ENCODE measurements at places on chromosomes 7 and 10.

- no peak for DNase-seq
Measured at GRCh38 chr7:116395141-116395791, 104.3 kb upstream of the CAV2 start.

GRCh38 chr10:115093776-115094408, 727 bp downstream of the ATRNL1 start:
- no peak for DNase-seq

- DNase-seq: no peak
Measured at GRCh38 chr10:5594271-5595049, 69.7 kb downstream of the CALML3 start.

GRCh38 chr10:99461230-99461629, 30.8 kb upstream of the GOT1 start:
- no peak for DNase-seq

- DNase-seq: no peak
Measured at GRCh38 chr10:93459466-93459865, 22.7 kb downstream of the MYOF start.

DNA sequence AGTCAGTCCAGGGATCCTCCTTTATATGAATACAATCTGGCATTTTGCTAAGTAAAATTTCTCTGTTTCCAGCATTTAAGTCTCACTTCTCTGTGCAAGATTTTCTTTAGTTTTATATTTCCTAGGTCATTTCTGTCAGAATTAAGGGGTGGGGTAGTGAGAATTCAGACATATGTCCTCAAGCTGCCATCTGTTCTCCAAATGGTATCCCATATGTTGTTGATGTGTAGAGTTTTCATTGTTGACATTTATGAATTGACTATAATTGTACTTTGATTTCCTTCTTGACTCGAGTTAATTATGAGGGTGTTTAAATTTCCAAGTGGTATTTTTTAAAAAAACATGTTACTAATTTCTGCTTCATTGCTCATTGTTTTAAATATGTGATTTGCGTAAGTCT, 148.8 kb downstream of the NPSR1 start:
- no peak for DNase-seq

GRCh38 chr10:34911661-34912205, 96.6 kb upstream of the PARD3 start:
- no peak for DNase-seq

DNA sequence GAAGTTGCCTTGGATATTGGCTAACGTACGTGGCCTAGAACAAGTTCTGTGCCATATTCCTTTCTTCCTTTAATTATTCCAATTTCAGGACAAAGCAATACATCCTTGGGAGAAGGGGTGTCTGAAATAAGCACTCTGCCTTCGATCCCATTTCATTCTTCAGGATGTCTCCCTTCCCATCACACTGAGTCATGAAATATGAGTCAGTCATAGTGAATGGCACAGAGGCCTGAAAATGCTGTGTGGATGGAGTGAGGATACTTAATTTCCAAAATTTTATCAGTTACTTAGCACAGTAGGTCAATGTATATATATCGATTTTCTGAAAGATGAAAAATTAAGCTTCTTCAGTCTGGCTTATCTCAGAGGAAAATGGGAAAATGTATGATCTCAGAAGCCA, 19.5 kb downstream of the EVX1 start:
- DNase-seq: no peak

- DNase-seq: no peak
Measured at GRCh38 chr10:84196083-84196482, 1.7 kb downstream of the CDHR1 start.

- peak; percentile 94 for DNase-seq
Measured at GRCh38 chr7:141158561-141158960, 84.7 kb downstream of the TMEM178B start.

DNA sequence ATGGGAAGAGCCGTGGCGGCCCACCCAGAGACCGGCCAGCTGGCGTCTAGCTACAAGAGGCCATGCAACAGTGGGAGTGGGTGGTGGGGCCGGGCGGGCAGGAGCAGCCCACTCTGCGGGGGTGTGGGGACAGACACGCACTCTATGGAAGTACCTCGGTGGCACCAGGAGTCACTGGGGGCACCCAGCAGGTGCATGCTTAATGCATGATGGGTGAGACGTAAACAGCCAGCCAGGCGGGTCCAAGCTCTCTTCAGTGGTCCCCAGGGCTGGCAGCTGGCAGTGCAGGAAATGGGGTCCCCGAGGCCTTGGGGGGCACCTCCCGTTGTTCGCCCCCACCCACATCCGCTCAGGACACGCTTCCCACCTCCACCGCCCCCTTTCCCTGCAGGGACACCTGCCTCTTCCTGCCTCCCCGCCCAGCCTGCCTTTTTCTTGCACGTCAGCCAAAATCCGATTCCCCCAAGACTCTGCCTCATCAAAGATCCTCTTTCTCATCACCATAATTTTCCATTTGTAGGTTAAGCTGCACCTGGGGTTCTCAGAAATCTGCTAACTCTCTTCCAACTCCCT, 22.6 kb upstream of the PSMG3 start:
- DNase-seq: no peak

GRCh38 chr7:24972991-24973390, 7.0 kb downstream of the OSBPL3 start:
- no peak for DNase-seq

- no peak for DNase-seq
Measured at GRCh38 chr7:43169076-43169475, 56.6 kb downstream of the HECW1 start.

DNA sequence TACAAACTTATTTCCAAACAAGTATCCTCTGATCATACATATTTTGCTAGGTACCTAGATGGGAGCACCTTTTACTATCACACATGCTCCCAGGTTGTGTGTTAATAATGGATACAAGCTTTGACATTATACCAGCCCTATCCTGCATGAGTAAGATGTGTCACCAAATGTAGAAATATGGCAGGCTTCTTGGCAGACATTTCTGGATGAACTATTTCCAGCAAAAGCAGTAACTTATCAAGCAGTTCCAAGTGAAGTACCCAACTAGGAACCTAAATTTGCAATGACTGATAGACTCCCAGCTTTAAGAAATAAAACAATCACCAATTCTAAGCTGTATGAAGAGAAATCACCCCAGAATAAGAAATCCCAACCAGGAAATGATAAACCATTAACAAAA, 103.7 kb upstream of the TMEM72 start:
- no peak for DNase-seq

- DNase-seq: no peak
Measured at GRCh38 chr7:28211006-28211405, 30.4 kb upstream of the JAZF1 start.

GRCh38 chr7:85564861-85565260, 378.0 kb upstream of the SEMA3D start:
- no peak for DNase-seq

GRCh38 chr7:131010029-131010716, 276.2 kb upstream of the KLF14 start:
- no peak for DNase-seq

DNA sequence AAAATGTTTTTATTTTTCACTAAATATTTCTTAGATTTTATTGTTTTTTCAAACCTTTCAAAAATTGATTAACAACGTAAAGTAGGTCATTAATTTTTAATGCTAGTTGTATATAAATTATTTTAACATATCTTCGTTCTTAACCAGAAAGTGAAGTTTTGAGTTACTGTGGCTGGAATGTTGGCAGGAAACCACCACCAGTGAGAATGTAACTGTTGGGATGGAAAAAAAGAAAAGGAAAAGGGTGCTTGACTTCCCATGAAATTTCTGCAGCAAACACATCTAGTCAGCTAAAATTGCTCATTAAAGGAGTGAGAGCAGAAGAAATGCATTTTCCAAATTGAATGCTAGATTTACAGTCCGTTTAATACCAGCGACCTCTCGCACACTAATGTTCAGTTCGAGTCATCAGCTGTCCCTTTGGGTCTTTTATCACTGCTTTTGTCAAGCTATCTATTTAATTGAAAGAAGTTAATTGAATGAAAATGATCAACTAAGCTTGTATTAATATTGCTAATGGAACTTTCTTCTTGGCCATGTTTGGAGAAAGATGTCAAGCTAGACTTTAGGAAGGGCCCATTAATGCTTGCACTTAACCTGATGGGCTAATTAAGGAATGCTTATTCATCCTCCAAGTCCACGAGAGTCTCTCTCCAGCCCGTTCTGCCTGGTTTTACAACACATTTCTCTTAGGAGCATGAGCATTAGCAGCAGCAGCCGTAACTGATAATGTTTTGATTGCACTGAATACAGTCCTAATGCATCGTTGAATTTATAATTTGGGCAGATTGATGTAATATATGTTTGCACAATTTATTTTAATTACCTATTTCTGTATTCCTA, 70.1 kb downstream of the UBE3C start:
- DNase-seq: no peak

DNA sequence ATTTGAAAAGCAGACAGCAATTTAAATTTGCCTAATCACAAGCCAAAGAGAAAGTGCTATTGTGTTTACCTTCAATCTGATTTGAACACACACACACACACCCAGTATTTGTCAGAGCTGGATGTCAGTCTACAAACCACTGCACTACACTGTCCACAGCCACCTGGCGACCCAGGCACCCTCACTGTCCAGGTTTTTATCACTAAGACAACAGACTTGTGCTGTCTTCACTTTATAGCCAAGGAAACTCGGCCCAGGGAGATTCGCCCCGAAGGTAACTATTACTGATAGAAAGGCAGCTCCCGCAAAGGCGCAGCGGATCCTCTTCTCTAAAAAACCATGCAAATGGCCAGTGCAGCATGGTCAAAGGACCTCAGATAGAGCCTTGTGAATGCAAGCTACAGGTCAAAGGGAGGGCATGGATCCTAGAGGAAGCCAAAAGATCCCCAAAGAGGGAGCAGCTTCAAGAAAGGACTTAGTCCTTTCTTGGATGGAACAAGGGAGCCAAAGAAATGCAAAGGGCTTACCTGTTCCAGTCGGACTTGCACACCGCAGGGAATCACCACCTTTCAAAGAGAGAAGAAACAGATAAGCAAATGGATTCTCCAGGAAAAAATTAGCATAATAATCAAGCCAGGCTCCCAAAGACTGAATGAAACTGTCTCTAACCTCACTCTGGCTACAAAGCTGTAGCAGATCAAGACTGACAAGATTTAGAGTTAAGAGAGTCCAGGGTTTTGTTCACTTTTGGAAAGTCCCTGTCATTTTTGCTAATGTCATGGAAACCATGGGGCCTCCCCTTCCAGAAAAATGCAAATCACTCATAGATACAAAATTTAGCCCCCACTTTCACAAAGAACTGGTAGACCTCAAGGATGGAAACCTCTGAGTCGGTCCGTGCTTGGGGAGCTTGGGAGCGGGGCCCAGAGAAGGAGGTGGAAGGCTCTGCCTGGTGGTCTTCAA, 101.1 kb downstream of the TNS3 start:
- no peak for DNase-seq

DNA sequence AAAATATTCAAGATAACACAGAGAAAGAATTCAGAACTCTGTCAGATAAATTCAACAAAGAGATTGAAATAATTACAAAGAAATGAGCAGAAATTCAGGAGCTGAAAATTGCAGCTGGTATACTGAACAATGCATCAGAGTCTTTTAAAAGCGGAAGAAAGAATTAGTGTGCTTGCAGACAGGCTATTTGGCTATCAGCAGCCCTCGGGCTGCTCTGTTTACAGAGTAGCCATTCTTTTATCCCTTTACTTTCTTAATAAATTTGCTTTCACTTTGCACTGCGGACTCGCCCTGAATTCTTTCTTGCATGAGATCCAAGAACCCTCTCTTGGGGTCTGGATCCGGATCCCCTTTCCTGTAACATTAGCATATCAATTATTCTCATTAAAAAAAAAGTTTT, 1040.0 kb downstream of the SORCS3 start:
- DNase-seq: peak; percentile 1

DNA sequence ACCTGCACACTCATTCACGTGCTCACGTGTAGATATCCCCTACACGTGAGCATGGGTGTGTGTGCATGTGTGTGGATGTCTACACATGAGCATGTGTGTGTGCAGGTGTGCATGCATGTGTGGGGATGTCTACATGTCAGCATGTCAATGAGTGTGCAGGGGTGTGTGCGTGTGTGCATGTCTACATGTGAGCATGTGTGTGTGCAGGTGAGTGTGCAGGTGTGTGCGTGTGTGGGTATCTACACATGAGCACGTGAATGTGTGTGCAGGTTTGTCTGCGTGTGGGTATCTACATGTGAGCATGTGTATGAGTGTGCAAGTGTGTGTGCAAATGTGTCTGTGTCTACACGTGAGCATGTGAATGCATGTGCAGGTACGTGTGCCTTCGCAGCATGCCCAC, 274.8 kb downstream of the PTPRN2 start:
- no peak for DNase-seq

DNA sequence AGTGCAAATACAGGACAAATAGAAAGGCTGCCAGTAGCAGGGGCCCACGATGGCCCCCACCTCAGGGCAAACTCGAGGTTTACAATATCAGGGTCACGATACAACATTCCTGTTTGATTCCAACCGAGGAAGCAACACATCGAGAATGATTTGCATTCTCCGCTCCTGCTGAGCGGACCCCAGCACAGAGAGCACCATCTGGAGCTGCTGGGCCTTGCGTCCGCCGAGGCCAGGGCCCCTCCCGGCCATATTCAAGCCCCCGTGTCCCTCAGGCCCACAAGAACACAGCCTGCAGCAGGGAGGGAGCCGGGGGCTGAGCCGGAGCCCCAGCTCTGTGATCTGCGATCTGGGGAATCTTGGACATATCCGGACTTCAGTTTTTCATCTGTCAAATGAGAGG, 84.3 kb downstream of the PRKAG2 start:
- DNase-seq: no peak

DNA sequence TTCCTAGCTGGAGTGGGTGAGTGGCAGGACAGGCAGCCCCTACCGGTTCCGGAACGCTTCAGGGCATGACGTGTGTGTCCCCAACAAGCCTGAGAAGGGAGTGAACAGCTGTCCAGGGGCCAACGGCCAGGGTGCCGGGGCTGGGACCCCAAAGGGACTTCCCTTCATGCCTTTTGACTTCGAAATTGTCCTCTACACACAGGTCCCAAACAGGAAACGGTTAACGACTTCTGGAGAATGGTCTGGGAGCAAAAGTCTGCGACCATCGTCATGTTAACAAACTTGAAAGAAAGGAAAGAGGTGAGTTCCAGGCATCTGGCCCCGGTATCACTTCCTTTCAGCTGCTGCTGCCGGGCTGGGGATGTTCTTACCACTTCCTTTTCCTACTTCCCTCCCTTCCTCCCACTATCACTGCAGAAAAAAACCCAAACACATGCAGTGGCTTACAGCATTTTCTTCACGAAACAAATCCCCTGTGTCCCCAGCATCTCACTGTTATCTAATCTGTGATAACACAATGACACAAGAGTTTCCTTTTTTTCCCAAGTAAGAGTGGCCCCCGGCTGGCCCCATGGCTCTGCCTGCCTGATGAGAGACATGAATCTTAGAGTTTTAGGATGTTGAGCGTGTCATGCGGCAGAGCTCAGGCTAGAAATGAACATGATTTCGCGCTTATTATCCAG, 63.2 kb downstream of the MKI67 start:
- no peak for DNase-seq

- DNase-seq: peak; percentile 16
Measured at GRCh38 chr10:128035557-128035973, 90.7 kb downstream of the MKI67 start.

- no peak for DNase-seq
Measured at GRCh38 chr10:131098416-131098952, 213.0 kb downstream of the TCERG1L start.
